ENCODE measurements at places on chromosomes 3 and 15.

- no peak for DNase-seq
These were observed 85.2 kb downstream of the KBTBD8 start for GRCh38 chr3:67083277-67083676.

- DNase-seq, result no peak
These were observed 17.8 kb upstream of the TJP1 start for GRCh38 chr15:29840054-29840453.

DNA sequence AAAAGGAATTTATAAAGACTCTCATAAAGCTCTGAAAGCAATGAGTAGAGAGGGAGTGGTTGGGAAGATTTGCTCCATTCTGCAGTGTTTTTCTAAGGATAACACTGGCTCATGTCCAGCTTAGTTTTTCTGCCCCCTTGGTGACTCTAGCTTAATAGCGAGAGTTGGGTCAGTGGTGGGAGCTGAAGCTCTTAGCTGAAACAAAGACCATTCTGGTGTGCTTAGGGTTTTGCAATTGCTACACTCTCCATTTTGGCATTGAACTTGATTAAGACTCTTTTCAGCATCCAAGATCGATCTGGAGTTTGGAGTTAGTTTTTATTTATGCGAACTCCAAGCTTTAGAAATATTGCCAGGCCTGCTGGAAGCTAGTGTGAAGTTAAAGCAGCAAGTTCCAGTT, 98.0 kb downstream of the ATG7 start:
- no peak for DNase-seq

- DNase-seq, result no peak
These were observed 54.1 kb downstream of the LPP start for GRCh38 chr3:188207941-188208515.

DNA sequence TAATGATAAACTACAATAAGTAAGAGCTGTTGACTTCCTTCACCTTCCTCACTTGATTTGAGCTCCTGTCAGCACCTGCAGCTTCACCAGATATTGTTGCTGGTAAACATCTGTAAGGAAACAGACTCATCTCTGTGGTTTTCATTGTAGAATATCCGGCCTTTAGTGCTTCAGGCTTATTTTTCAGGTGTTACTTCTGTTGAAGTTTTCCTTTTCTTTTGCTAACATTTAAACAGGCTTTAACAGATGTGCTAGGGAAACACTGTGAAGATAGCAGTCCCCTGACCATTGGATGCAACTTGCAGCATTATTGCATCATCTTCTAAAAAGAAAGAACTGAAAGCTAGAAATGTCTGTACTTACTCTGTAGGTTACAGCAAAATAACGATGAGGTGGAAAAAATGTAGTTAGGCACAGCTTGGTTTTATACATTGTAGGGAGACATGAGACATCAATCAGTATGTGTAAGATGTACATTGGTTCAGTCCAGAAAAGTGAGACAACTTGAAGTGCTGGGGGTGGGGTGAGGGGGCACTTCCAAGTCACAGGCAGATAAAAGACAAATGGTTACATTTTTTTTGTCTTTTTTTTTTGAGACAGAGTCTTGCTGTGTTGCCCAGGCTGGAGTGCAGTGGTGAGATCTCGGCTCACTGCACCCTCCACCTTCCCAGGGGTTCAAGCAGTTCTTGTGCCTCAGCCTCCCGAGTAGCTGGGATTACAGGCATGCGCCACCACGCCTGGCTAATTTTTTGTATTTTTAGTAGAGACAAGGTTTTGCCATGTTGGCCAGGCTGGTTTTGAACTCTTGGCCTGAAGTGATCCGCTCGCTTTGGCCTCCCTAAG, 10.2 kb downstream of the EDEM1 start:
- DNase-seq, result no peak

DNA sequence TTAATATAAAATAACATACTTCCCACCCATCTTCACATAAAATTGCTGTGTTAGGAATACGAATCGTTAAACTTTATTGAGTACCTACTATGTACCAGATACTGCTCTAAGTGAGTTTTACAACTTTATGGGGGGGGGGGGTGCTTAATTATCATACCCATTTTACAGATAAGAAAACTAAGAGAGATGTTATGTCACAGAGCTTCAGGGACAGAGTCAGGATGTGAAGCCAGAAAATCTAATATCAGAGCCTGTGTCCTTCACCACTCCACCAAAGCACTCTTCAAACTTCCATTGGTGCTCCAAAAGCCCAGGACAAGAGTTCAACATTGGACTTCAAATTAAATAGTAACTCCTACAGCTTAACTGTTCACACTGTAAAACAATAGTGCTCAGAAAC, 8.6 kb downstream of the LINS1 start:
- no peak for DNase-seq

- no peak for DNase-seq
These were observed 41.0 kb upstream of the CMSS1 start for GRCh38 chr3:99776516-99777209.
